ENCODE measurements at places on chromosomes 12 and 14.

GRCh38 chr12:64175254-64175945 is 46.7 kb downstream of the KICS2 start:
- no peak for DNase-seq

GRCh38 chr12:112546339-112546738 is 127.6 kb downstream of the PTPN11 start:
- DNase-seq = no peak

DNA sequence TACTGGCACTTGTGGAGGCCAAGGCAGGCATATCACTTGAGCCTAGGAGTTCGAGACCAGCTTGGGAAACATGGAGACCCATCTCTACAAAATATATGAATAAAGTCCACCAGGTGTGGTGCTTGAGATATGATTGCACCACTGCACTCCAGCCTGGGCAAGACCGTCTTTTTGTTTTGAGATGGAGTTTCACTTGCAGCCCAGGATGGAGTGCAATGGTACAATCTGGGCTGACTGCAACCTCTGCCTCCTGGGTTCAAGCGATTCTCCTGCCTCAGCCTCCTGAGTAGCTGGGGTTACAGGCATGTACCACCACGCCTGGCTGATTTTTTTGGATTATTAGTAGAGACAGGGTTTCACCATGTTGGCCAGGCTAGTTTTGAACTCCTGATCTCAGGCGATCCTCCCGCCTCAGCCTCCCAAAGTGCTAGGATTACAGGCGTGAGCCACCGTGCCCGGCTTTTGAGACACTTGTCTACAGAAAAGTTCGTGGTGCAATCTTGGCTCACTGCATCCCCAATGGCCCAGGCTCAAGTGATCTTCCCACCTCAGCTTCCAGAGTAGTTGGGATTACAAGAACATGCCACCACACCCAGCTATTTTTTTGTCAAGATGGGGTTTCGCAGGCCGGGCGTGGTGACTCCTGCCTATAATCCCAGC is 16.3 kb upstream of the ATP5F1B start:
- no peak for DNase-seq

DNA sequence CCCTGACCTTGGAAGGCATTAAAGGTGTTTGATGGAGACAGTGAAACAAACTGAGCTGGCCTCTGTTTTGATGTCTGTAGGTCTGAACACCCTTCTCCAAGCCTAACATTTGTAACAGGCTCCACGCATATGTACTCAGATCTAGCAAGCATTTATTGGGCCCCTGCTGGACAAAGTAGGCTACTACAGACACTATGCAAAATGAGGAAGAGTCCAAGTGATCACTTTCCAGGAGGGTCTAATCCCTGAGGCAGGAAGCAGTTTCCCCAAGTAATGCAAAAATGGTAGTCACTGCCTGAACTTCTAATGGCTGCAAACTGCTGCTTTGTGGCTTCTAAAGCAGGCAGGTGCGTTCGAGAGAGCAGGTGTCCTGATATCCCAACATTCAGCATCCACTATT is 405.8 kb downstream of the MED13L start:
- no peak for DNase-seq
